ENCODE measurements at places on chromosomes 13 and 19.

- no peak for DNase-seq
Measured at GRCh38 chr13:42524487-42525034, 49.4 kb upstream of the TNFSF11 start.

DNA sequence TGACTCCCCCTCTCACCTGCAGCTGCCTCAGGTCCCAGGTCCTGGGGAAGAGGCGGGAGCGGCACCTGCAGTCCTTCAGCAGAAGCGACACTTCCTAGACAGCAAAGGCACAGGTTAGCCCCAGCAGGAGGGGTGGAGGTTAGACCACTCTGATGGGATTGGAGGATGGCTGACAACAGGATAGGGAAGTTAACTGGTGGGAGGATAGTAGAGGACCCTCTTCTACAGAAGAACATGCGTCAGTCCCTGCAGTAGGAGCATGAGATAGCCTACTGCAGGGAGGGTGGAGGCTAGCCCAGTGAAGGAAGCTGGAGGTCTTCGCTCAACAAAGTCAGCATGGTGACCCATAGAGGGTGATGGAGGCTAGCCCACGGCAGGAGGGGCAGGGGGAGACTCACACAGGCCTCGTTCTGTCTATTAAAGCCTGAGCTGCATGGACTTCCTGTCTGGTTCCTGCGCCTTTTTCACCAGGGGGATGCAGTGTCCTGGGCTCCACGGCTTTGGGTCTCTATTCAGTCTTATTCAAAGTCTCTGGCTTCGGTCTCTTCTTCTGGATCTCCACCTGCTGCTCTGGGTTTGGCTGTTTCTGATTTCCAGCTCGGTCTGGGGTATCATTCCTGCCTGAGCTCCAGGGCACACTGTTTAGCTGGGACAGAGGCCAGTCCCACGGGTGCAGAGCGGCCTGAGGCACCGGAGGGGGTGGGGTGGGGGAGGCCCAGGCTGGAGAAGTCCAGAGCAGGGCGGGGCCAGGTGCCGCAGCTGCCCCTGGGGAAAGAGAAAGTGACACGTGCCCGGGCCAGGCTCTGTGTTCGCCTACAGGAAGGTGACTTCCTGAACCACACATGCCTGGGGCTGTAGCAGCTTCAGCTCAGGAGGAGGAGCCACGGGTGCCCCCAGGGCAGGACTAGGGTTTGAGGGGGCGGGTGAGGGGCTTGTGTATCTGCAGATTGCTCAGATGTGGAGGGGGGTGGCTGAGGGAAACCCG, 7.3 kb downstream of the IFNL3 start:
- peak; percentile 19 for DNase-seq

DNA sequence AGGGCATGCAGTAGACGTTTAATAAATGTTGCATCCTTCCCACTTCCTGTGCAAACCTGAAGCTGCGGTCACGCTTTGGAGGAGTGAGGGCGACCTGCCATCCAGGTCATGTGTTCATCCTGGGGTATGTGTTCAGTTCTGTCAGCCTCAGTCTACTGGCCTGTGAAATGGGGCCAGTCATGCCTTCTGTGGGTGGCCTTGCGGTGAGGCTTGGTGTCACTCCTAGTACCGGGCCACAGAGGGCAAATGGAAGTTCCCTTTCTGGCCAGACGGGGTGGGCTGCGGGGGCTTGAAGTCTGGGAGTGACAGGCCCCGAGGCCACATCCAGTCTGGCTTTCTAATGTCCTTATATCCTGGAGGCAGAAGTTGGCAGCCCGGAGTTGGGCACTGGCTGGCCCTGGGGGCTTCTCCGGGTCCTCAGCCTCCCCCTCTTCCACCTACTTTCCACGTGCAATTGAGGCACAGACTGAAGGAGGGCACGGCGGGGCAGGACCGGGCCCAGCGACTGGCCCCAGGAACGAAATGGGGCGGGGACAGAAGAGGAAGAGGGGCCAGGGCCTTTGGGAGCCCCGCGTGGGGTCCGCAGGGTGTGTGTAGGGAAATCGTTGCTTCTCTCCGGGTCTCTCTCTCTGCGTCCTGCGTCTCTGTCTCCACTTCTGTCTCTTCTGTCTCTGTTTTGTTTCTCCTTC, 11.1 kb downstream of the PDE4A start:
- DNase-seq = no peak

DNA sequence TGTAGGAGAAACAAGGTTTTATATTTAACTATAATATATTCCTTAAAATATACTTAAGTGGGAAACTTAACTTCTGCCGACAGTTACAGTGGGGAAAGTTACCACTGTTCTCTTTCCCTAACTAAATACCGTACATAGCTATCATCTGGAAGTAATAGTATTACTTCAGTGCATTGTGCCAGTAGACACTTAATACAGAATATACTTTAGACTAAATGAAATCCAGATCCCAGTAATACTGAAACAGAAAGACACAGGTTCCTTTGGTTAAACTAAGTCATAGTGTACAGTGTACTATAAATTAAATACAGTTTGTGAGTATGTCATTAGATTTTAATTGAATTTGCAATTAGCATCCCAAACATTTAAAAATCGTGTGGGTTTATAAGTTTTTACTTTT, 107.5 kb downstream of the PCCA start:
- DNase-seq = no peak

DNA sequence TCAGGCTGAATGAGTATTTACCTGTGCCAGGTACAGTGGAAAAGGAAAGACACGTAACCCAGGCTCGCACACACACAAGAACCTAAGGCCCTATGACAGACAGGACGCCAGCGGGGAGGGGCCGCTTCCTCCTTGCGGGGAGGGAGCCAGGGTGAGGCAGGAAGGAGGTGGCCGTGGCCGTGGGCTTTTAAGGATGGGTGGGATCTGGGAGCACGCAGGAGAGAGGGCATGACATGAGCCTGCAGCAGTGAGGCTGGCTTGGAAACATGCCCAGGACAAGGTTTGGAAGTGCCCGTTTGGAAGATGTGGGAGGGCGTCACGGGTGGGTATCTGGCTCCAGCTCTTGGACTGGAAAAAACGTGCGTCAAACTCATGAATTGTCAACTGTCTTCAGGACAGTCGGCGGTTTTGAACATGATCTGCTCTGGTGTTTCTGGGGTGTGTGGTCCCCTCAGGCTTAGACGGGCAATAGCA, 20.1 kb downstream of the SH3GL1 start:
- no peak for DNase-seq

GRCh38 chr13:24012648-24013047, 115.3 kb upstream of the C1QTNF9B start:
- DNase-seq = no peak

DNA sequence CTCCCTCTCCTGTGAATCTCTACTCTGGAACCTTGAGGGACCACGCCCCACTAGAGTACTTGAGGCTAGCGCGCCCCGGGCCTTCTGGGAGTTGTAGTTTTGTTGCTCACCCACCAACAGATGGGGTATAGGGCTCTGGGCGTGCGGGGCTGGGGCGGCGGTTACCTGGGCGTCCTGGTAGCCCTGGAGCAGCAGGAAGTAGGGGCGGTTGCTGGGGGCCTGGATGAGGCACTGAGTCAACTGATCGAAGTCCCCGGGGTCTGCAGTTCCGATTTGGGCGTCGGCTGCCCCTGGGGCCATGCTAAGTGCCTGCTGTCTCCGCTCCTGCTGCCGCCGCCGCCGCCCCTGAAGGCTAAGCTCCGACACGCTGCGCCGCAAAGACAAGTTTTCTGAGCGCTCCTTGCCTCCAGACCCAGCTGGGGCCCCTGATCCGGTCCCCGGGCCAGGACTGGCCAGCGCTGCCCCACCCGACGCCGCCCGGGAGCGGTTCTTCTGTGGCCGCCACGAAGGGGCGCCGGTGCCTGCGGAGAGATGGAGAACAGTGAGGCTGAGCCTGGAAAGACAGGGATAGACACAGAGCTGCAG, 5.3 kb downstream of the RASIP1 start:
- DNase-seq = no peak

DNA sequence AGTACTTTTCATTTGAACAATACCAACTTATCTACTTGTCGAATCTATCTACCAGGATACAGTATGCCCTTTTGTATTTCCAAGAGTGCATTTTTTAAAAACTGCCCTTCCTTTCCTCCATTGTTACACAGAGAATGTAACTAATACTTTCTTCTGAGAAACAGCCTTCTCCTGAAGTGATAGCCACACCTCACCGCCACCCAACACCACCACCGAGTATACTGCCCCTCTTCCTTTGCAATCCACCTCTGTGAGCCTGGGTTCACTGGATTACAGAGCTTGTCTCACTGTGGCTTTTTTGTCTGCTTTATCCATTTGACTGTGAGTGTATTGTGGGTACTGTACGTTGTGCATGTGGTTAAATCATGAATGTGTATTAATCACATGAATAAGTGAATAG, 305.4 kb downstream of the KLF12 start:
- DNase-seq = no peak

DNA sequence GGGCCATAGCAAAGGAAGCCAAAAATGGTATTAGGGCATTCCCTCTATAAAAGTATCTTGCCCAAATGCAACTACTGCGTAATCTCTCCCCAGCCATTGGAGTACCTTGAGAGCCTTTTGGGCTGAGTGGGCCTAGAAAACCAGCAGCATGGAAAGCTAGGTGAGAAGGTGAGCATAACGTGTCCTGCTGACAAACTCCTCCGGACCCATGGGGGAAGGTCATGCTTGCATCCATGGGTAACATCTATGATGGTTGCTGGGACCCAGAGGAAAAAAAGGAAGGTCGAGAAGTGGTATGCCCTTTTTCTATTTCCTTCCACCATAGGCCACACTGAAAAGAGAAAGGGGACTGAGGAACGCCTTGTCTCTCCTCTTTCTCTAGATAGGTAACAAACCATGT, 57.4 kb downstream of the ZNF728 start:
- no peak for DNase-seq

DNA sequence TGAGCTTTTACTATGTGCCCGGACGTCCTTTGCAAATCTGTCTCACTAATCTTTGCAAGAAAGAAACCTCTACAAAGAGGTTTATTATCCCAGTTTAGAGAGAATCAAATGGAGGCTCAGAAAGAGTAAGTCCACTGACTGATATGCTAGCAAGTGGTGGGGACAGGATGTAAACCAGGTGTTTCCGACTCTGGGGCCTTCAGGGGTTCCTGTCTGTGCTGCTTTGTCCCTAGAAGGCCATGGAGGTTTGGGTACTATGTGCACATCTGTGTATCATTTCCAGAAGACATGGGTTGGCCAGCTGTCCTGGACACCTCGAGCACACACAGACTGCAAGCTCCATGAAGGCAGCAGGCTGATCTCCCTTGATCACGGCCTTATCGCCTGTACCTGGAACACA, 1.2 kb upstream of the KPTN start:
- DNase-seq = no peak

DNA sequence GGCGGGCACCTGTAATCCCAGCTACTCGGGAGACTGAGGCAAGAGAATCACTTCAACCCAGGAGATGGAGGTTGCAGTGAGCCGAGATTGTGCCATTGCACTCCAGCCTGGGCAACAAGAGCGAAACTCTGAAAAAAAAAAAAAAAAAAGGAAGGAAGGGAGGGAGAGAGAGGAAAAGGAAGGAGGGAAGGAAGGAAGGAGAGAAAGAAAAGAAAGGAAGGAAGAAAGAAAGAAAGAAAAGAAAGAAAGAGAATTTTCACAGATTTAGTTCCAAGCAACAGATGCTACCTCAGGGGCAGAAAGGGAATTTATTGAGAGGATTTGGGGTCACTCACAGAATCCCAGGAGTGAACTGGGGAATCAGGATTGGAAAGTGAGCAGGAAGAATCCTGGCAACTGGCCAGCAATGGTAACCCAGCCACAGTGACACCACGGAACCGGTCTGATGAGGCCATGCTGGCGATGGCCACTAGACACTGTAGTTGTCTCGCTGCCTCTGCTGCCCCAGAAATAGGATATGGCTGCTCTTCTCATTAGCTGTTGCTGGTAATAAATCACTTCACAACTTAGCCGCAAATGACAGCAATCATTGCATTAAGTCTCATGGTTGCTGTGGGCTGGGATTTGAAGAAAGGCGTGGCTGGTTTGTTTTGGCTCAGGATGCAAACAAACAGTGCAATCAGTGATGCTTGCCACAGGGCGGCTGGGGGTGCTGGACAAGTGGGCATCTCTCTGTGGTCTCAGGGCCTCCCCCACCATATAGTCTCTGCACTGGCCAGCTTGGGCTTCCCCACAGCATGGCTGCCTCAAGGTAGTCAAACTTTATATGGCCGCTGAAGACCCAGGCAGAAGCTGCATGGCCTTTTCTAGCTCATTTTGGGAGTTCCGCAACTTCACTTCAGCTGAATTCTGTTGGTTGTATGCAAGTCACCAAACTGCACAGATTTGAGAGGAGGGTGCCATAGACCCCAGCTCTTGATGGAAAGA, 5.2 kb upstream of the BCAM start:
- no peak for DNase-seq

DNA sequence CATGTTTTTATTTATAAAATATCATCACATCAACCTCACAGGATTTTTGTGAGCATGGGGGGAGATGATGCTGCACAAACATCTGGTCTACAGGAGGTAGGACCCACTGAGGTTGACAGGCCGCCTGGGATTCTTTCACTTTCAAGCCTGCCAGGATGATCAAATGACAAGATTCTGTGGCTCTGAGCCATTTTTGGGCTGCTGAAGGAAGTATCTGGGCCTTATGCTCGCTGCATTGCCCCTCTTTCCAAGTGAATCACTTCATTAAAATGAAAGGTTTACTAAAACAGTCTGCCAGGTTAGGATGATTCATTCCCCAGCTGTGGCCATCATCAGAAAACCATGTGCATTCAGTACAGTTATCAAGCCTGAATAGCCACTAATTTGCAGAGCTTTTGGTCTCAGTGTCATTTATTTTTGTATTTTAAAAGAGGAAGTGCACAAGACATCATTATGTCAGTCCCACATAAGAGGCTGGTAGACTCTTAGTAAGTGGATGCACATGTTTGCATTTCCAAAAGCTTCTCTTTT, 34.4 kb downstream of the STARD13 start:
- no peak for DNase-seq

- no peak for DNase-seq
Measured at GRCh38 chr19:1389033-1389940, 5.6 kb downstream of the NDUFS7 start.

GRCh38 chr19:31300422-31300821, 48.8 kb downstream of the TSHZ3 start:
- DNase-seq = no peak

- no peak for DNase-seq
Measured at GRCh38 chr19:51548891-51549305, 17.4 kb upstream of the SIGLEC6 start.

GRCh38 chr13:43558326-43558725, 228.4 kb downstream of the ENOX1 start:
- no peak for DNase-seq
